SK-N-DZ (cell line): ENCODE measurements at places on chromosomes 16 and 17.
A peak's percentile ranks its signal among the peaks of the same experiment; 100 is the strongest.

GRCh38 chr16:2768403-2769089 lies 8.5 kb downstream of the ELOB start:
- DNase-seq, result no peak

DNA sequence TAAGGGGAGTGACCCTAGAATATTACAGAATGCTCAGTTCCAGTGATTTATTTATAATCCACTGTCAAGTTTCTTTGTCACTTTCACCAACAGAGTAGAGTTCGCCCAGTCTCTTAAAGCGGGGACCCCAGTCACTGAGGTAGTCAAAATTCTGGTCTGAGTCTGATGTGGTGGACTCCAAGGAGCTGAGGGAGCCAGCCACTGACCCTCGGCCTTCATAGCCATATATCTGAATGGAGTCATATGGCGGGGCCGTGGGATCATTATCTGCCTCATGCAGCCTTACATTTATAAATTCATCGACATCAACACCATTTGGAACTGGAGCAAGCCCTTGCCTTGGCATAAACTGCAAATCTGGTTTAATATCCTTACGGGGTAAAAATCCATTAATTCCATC lies 382.7 kb downstream of the CDH8 start:
- no peak for DNase-seq

DNA sequence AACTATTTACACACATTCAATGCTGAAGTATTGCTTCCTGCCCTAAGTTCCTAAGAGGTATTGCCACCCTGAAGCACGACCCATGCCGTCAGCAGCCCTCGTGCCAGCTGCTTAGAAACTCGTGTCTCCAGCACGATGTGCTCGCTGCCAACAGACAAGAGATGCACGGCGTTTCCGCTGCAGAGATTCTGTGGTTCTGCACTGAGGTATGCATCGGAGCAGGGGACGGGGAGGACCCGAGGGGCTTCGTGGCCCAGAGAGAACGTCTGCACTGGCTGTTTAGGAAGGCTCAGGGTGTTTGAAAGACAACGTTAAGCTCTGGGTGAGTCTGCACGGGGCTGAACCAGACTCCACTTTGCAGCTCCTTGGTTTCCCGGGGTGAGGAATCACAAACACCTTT lies 82.7 kb upstream of the CREBBP start:
- no peak for DNase-seq

- DNase-seq, result no peak
Measured at GRCh38 chr17:42519546-42520491, 16.2 kb upstream of the NAGLU start.

GRCh38 chr16:1781758-1782407 lies 488 bp downstream of the SPSB3 start:
- DNase-seq, result no peak

DNA sequence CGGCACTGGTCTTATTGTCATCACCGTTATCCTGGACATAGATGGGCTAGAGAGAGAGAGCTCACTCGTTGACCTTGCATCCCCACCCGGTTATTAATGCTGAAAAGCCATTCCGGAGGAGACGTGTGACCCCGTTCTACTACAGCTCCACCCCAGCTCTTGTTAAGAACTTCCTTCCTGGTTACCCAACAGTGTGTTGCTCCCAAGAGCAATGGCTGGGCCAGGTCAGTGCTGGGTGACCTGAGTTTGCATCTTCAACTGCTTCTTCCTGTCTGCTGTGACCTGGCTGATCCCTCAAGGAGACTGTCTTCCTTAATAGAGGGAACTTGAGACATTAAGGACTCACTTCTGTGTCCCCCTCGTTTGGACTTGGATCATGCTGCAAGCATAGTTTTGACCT lies 96.1 kb upstream of the SDK2 start:
- DNase-seq, result no peak

- no peak for DNase-seq
Measured at GRCh38 chr16:59545721-59546120, 811.6 kb upstream of the GOT2 start.

- no peak for DNase-seq
Measured at GRCh38 chr16:83653785-83654184, 154.0 kb upstream of the HSBP1 start.

DNA sequence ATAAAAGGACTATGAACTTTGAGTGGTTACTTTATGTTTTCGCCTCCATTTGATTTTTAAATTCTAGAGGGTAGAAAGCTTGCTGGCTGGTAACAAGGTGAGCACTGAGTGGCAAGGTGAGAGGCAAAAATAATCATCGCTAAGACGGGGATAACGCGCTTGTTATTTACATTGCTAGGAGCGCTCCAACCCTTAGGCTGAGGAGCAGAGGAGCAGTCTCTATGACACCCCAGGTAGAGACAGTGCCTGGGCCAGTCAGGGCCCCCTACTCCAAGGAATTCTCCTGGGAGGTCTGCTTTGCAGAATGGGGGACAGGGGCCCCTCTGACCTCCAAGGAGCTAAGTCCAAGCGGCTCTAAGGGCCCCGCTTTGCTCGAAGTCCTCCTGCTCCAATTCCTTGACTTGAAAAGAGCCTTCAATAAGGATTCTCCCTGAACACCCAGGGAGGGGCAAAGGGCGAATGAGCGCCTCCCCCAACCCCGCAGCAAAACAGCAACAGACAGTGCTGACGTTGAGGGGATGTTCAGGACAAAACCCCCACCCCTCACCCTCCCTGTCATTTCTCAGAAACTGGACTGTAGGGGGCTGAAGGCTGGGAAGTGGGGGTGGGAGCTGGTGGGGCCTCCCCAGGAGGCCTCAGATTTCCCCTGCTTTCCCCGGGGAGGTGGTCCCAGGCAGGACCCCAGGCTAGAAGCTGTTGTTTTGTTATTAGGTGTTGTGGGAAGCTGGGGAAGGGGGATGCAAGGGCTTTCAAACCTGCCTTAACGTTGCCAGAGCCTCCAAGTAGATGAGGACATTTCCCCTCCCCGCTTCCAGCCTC lies 10.2 kb upstream of the FOXF1 start:
- DNase-seq, result no peak

DNA sequence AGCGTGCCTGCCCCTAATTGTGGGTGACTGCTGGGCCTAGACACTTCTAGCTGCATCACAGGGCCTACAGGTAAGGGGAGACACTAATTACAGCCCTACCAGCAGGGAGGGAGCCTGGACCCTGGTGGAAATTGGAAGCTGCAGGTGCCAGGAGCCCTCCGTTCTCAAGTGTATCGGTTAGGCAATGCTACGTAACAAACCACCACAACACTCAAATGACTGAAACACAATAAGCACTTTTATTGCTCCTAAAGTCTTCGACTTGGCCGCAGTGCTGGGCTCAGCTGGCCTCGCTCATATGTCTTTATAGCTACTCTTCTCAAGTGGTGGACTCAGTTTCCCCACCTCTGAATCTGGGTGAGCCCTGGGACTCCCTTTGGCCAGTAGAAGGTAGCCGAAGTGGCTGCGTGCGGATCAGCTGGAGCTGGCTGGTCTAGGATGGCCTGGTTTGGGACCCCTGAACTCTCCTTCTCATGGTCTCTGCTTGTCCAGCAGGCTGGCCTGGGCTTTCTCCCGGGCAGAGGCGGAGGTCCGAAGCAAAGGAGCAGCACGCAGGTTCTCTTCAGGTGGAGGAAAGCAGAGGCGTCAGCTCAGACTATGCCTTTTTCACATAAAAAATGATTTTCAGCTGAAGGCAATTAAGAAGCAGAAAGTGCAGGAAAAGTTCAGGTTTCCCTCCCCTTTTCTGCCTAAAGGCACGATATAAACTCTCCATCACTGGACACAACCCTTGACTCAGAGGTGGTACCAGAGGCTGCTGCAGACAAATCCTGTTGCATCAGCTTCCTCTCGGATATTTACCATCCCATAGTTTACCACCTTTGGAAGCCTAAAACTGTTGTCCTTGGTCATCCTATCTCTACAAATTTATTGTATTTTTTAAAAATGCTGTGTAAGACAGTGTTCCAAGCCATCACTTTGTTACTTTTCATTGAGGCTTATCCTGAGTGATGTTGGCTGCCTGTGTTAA lies 8.7 kb upstream of the TMEM170A start:
- no peak for DNase-seq

DNA sequence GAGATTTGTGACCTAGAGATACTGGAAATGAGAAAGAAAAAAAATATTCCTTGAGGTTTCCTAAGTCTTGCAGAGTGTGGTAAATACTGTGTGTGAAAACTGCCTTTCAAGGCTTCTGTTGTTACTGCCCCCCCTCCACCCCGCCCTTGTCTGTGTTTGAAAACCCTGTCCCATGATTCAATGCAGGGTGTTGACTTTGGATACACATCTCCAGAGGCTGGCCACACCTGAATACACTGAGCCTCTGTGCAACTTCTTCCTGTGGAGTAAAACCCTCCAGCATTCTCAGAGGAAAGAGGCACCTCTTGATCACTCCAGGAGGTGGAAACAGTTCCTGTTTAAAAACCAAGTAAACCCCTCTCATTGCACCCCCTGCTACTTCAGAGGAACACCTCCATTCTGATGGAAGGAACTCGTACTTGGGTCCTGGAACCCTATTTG lies 123.0 kb upstream of the CACNG5 start:
- DNase-seq, result no peak

- DNase-seq, result no peak
Measured at GRCh38 chr16:26710450-26710849, 356.3 kb upstream of the C16orf82 start.

DNA sequence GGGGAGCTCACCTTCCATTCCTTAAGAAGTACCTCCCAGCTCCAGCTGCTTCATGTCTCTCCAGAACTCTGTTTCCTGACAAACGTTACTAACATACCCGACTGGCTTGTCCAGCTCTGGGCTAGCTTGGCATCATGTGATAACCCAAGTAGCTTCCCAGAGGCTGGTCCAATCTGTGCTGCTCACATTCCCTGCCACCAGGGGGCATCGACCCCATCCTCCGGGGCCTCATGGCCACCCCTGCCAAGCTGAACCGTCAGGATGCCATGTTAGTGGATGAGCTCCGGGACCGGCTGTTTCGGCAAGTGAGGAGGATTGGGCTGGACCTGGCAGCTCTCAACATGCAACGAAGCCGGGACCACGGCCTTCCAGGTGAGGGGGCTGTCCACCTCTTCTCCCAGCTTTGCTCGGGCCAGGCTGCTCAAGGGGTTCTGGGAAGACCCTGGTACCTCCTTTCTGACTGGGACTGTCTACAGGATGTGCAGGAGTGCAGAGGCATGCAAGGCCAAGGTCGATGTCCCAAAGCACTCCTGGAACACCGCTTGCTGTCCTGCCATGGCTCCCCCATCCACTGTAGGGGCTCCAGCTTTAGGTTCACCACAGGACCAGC lies 7.6 kb downstream of the EPX start:
- DNase-seq, result peak; percentile 80

GRCh38 chr17:37089956-37090355 lies 141.2 kb downstream of the AATF start:
- no peak for DNase-seq

DNA sequence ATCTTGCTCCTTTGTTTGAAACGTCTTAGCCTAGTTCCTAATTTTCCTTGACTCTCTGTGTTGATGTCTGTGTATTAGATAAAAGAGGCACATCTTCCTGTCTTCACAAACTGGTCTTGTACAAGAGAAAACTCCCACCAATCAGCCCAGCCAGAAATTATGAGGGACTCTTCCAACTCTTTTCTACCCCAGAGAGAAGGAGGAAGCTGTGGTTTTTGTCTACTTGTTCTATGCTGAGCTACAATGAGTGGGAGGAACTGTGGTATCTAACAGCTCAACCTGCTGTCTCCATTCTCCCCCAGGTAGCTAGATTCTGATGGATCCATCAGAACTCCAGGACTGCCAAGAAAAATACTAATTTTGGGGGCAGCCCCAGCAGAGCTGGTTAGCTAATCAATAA lies 392.5 kb downstream of the HS3ST3B1 start:
- no peak for DNase-seq

DNA sequence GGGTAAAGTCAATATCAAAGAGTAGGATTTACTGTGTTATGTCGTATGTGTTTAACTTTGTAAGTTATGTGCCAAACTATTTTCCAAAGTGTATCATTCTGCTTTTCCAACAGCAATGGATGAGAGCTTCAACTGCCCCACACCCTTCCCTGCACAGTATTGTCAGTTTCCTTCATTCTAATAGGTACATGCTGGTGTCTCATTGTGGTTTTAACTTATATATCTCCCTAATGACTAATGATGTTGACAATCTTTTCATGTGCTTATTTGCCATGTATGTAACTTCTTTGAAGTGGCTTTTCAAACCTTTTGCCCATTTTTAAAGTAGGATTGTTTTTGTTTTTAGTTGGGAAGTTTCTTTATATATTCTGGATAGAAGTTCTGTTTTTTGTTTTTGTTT lies 3.8 kb downstream of the DDX19B start:
- DNase-seq, result no peak

DNA sequence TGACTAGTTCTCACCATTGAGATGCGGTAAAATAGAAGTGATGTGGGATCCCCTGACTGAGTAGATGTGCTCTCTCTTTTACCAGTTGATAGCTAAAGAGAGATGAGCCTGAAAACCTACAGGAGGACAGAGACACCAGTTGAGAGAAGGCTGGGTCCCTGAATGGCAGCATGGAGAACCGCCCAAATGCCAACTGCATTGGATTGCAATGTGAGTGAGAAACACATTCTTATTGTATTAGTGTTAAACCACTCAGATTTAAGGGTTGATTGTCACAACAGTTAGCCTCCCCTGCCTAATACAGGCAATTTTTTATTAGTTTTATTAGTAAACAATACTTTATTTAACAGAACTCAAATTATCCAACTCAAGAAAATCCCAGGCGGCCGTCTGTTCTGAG lies 61.2 kb downstream of the SPACA3 start:
- no peak for DNase-seq

GRCh38 chr16:50323335-50324011 lies 45.3 kb downstream of the BRD7 start:
- DNase-seq, result no peak

GRCh38 chr17:51015145-51015558 lies 105.5 kb downstream of the SPAG9 start:
- DNase-seq, result no peak

GRCh38 chr17:48246612-48247011 lies 139.0 kb downstream of the SNX11 start:
- DNase-seq, result no peak

DNA sequence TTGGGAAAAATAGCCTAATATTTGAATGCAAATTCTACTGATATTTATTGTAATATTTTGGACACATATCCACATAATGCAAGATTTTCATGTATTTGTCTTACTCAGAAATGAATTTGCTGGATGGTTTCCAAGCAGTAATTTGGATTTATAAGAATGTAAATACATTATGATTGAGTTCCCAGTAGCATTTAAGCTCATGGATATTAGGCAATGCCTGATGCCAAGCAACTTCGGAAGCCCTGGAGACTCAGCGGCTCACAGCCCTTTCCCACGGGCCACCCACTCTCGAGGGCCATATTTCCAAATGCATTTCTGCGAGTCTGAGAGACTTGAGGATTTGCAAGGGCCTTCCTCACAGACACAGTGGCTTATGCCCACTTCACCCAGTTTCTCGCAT lies 62.1 kb upstream of the MYOCD start:
- DNase-seq, result no peak

- peak; percentile 95 for DNase-seq
Measured at GRCh38 chr17:42311240-42312034, 23.1 kb downstream of the STAT5A start.

- DNase-seq, result no peak
Measured at GRCh38 chr16:53123747-53124146, 69.0 kb downstream of the CHD9 start.
